D721Med (cell line): ENCODE measurements at places on chromosomes 4 and X.
A peak's percentile ranks its signal among the peaks of the same experiment; 100 is the strongest.

GRCh38 chr4:138919094-138919936, 96.3 kb upstream of the NOCT start:
- peak; percentile 25 for DNase-seq

GRCh38 chr4:92447255-92447905, 143.6 kb downstream of the GRID2 start:
- no peak for DNase-seq

DNA sequence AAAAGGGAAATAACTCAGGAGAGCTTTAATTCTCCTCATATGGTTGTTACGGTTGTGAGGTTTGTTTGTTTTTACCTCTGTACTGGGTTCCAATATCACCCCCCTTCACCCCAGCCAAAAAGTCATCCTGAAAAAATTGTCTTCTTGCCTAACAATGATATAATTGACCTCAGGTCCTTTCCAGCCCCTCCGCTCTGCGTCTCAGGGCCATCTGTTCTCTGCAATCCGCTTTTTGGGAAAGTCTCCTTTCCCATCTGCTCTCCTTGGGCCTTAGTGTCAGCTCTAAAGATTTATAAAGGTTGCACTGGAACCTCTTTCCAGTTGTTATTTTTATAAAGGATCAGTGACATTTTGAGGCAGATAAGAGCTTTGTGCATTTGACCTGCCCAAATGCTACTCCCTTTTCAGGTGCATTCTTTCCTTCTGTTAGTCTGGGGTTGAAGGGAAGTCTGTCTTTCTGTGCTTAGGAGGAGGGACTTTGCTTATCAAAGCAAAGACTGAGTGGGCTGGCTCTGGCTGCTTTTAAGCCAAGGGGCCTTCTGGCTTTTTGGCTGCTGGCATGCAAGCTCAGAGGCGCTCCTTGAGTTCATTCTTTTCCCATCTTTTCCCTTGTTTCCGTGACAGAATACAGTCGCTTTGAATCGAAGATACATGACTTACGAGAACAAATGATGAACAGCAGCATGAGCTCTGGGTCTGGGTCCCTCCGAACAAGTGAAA, 34.1 kb downstream of the DLG3 start:
- DNase-seq = no peak

DNA sequence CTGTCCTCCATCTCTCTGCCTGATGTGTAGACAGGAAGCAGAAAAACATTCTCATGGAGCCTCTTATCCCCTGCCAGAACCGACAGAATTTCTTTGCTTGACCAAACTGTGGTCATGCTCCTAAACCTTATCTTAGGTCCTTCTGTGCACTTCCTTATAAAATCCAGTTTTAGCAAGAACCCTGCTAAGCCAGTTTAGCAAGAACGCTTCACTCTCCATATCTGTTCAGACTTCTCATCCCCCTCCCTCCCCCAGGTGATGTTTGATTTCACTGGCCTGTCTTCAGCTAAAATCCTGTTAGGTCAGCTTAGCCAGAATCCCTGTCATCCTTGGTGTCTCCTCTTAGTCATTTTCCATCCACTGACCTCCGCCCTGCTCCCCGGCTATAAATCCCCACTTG, 1130.9 kb upstream of the PRKX start:
- DNase-seq = no peak

- no peak for DNase-seq
Observed at GRCh38 chr4:122775039-122775438, 42.5 kb downstream of the BBS12 start.

DNA sequence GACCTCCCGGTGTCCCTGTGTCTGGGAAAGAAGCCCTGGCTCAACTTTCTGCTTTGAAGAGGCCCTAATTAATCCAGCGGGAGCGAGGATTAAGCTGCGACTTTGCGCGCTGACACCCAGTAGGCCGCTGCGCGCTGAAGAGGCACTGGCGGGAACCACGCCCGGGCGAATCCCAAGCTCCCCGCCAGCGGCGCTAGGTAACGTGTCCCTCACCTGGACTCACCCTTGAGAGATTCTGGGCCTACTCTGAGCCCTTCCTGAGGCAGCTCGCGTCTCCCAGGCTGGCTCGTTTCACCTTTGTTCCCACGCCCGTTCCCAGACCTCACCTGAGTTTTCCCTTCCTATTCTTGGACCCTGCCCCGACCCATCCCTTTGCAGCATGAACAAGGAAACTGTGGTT, 616 bp upstream of the KLHL34 start:
- DNase-seq = no peak

DNA sequence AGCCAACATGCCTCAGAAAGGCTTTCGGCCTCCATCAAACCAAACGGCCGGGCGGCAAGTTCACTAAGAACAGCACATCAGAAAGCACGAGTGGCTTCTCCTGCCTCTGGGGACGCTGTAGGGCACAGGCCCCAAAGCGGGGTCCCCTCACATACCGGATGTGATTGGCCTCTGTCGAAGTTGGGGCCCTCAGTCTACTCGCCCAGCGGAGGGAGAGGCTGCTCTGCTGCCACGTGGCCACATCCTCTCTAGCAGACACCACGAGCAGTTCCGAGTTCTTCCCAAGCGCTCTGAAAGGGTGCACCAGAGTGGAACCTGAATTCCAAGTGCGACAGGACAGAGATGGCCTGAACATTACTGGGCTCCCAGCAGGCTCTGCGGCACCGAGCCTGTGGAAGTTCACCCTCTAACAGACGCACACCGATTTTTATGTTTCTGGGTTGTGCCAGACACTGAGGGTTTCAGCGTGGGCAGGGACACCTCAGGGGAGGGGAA, 21.1 kb downstream of the NOP14 start:
- peak; percentile 15 for DNase-seq

GRCh38 chrX:19887911-19888879, 795 bp upstream of the SH3KBP1 start:
- DNase-seq = peak; percentile 33

GRCh38 chrX:40012039-40012867, 85.5 kb downstream of the BCOR start:
- no peak for DNase-seq

GRCh38 chrX:35458142-35458541, 340.0 kb upstream of the MAGEB16 start:
- no peak for DNase-seq

DNA sequence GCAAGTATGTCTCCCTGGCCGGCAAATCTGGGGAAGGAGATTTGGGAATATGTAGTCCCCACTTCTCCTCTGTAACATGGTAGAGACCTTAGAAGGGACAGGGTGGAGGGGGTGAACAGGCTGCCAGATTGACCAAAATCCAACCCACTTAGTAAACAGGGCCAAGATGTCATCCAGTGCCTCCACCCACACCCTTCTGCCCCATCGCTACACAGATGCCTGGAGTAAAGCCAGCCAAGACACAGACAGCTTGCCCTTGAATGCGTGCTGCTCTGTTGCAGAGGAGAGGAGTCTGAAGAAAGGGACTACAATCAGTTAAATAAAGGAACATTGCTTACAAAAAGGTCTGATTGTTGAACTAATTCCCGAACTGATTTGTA, 160.1 kb upstream of the LDB2 start:
- DNase-seq = no peak
